ENCODE measurements at places on chromosomes 5 and 9. TPM values are rescaled to one million over a fixed set of nuclear protein-coding genes. Genes with fewer than 3 reads are reported as not detected.

The SLC34A1 gene
- not detected for total RNA-seq

The SLC25A48 gene
- total RNA-seq = 0.16 TPM

The C9orf153 gene
- 0.36 TPM for total RNA-seq

The ENTPD8 gene
- not detected for total RNA-seq

The C5orf34 gene
- 0.39 TPM for total RNA-seq

The SLC25A46 gene
- total RNA-seq = 62.2 TPM

The CER1 gene
- total RNA-seq = not detected

The IRX1 gene
- total RNA-seq = 0.32 TPM

The TXNDC8 gene
- not detected for total RNA-seq

The EQTN gene
- not detected for total RNA-seq

The FOXD4L3 gene
- not detected for total RNA-seq

The FREM1 gene
- total RNA-seq = 4.4 TPM

The ZBTB5 gene
- total RNA-seq = 5.6 TPM

The SPTLC1 gene
- 17.5 TPM for total RNA-seq

The SARDH gene
- 0.74 TPM for total RNA-seq

The WNT8A gene
- not detected for total RNA-seq

The DOCK8 gene
- 24.3 TPM for total RNA-seq

The PDE8B gene
- 5.6 TPM for total RNA-seq

The SCGB3A2 gene
- not detected for total RNA-seq

The SLC12A7 gene
- total RNA-seq = 129 TPM

Measured in heart right ventricle (tissue), 16 donors.